Activated naive CD8-positive, alpha-beta T cell treated with anti-CD3 and anti-CD28 coated beads, Interleukin-2, amount 10 ng/mL, durations not matched to agents 7 days and 5 days (primary cell): ENCODE measurements at places on chromosomes 1 and 21. TPM values are rescaled to one million over a fixed set of nuclear protein-coding genes. Genes with fewer than 3 reads are reported as not detected.

DNA sequence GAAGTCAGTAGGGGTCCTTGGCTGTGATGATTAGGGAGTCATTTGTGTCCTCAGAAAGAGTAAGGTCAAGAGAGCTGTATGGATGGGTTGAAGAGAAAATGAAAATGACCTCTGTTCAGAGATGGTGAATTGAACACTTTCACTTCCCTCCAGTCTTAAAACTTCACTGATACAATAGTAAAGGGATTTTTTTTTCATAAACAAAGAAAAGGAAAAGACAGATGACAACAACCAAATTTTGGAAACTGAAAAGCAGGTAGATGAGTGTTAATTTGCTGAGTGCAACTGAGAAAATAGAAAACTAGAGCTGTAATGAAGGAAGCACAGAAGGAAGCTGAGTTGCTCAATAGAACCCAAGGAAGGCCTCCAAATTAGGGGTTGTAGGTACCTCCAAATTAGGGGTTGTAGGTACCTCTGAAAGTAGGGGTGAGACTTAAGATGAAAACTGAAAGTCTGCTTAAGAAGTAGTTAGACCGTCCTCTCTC, 14.8 kb upstream of the S1PR1 start:
- no peak for DNase-seq

GRCh38 chr21:26806801-26807295, 38.4 kb downstream of the ADAMTS1 start:
- no peak for DNase-seq

DNA sequence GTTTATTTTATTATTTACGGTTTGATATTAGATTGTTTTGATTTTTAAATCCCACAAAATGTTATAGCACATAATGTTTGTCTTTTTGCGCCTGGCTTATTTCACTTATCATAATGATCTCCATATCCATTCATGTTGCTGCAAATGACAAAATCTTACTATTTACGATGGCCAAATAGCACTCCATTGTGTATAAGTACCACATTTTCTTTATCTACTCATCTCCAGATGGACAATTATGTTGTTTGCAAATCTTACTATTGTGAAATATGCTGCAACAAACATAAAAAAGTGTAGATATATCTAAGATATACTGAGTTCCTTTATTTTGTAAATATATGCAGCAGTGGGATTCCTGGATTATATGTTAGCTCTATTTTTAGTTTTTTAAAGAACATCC, 1568.3 kb downstream of the AMY1C start:
- no peak for DNase-seq

- DNase-seq: peak; percentile 38
Measured at GRCh38 chr1:243482141-243483022, 226.5 kb downstream of the SDCCAG8 start.

- DNase-seq: no peak
Measured at GRCh38 chr1:150683914-150684313, 13.0 kb downstream of the GOLPH3L start.

GRCh38 chr1:10965546-10966226, 46.8 kb upstream of the TARDBP start:
- DNase-seq: peak; percentile 47

DNA sequence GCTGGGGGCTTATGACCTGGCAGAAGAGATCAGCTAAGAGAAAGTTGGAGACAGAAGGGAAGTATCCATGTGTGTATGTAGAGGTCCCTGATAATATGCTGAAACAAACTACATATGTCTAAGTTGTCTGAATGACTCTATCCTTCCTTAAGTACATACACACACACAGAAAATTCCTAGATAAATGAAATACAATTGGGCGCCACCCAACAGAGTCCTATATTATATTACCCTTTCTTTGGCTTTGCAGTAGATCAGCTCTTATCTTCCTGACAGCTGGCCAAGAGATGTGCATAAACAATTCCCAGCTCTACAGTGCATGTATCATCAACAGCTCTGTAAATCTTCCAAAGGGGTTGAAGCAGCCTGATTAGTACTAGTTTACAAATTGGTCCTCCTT, 40.1 kb downstream of the SORT1 start:
- DNase-seq: no peak

DNA sequence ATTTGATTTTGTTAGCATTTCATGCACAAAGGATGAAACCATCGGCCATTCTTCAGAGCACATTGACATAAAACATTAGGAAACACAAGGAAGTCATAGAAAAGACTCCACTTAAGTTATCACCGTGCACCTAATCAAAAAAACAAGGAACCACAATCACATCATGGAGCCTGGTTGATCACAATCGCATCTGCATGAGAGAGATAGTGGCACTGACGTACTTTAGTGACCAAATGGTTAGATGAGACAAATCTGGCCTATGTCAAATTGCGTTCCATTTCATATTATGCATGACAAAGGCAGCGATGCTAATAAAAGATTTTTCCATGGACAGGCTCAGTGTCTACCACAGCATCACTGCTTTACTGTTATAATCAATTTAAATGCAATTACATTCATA, 571.8 kb upstream of the ADGRL2 start:
- DNase-seq: no peak

DNA sequence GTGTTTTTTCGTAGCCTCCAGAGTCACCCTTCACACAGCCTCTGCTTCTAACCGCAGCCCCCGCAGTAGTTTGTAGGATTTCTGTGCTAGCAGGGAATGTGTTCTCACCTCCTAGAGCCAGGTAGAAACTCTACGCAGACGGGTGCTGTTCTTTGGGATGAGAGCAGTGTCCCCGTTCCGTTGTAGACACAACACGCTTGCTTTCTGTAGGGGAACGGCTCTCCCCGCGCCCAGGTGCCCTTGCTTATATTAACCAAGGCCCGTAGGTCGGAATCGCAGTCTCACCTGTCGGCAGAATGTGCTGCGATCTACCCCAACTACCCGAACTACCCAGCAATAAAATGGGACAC, 111.8 kb upstream of the NBPF11 start:
- no peak for DNase-seq

Gene GNAT2
- 0.22 TPM for total RNA-seq

Gene NCMAP
- total RNA-seq: 0.23 TPM

Gene NEK2
- 32.7 TPM for total RNA-seq

Gene WNT2B
- 0.34 TPM for total RNA-seq
